ENCODE measurements at places on chromosomes 5 and 9.

DNA sequence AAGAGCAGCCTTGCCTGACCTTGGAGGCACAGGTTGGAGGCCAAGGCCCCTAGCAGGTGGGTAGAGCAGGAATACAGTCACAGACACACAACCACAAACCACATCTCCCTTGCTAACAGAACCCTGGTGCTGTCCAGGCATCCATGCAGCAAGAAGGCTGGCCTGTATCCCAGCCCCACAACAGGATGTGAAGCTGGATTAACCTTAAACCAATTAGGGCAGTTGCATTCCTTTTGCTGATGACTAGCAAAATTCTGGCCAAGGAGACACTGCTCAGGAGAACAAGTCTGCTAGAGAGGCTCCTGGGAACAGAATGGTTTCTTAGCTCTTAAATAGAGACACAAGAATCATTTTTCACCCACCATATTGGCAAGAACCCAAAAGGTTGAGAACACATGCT, 97.8 kb downstream of the C5orf15 start:
- DNase-seq = no peak

- no peak for DNase-seq
These were observed 20.6 kb upstream of the C5orf24 start for GRCh38 chr5:134825212-134825611.

- no peak for DNase-seq
These were observed 92.7 kb downstream of the HRH2 start for GRCh38 chr5:175750511-175750931.

DNA sequence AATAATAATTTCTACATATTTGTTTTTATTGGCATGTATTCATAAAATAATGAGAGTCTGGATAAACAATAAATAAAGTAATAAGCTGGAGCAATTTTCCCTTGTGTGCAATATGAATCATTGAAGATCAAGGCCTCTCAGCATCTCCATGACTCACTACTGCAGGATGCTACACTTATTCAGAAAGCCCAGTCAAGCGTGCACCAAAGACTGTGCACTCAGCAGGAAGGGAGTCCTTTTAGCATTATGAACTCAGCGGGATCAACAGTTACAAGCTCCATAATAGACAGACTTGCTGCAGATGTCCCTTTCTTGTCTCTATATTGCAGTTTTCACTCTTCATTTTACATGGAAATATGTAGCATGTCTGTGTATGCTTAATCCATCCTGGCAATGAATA, 485.3 kb downstream of the CDH9 start:
- DNase-seq = no peak

- no peak for DNase-seq
These were observed 7.5 kb downstream of the TSTD2 start for GRCh38 chr9:97625620-97626019.

- DNase-seq = no peak
These were observed 36.0 kb downstream of the PCDHGC5 start for GRCh38 chr5:141524604-141525597.

GRCh38 chr5:73464016-73464745, 15.6 kb upstream of the FOXD1 start:
- no peak for DNase-seq

DNA sequence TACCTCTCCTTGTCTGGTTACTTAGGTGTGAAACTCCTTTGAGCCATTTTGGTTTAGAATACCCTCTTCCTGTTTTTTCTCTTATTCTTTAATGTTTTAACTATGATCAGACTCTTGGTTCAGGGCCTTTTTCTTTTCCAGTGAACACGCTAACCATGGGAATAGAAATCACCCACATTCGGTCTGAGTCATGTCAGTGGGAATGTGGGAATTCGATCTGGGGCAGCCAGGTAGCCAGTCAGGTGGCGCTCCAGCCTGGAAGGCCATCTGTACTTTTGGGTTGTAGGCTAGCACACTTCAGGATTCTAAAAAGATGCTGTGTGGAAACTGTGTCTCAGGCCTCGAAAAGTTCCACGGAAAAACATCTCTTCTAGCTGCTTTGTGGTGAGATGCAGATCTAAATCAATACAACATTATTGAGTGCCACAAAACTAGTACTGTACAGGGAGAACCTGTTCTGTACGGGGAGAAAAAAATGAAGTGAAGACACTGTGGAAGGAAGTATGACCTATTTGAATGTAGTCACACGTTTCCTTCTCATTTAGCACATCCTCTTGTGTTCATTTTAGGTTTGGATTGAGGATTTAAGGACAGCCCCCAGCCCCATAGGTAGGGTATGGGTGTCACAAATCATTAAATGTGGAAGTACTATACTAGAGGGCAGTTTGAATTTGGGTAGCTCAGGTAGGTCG, 36.4 kb downstream of the SNX30 start:
- DNase-seq = no peak

- no peak for DNase-seq
These were observed 3.0 kb upstream of the C1QTNF3 start for GRCh38 chr5:34045996-34046395.

- no peak for DNase-seq
These were observed 138.9 kb downstream of the RASEF start for GRCh38 chr9:82923912-82924605.

DNA sequence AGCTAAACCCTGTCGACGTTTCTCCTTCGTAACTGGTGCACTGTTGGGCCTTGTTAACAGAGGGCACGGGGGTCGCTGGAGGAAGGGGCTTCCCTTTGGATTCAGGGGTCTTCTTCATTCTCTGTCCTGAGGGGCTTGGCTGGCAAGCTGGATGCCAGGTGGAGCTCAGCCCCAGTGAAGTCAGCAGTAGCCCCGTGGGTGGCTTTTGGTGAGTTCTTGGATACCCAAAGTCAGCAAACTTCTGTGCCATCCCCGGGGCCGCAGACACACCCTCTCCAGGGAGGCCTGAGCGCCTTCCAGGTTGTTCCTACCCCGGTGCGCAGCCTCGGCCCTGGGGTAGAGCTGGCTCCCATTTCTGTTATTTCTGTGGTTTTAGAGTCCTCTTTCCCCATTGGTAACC, 12.3 kb upstream of the OBP2A start:
- DNase-seq = no peak

DNA sequence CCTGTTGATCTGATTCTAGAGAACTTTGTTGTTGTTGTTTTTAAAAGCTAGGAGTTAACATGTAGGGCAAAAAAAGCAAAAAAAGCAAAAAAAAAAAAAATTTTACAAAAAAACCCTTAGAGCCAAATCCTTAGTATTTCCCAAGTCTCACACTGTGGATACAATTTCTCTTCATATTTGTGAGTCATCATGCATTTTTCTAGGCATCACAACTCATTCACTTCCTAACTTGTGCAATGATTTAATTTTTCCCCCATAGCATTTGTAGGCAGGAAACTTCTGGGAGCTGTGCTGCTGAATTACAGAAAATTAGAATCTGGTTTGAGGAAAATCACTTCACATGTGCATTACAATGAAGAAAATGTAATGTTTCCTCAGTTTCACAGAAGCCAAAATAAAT, 91.9 kb downstream of the MARCHF3 start:
- no peak for DNase-seq

DNA sequence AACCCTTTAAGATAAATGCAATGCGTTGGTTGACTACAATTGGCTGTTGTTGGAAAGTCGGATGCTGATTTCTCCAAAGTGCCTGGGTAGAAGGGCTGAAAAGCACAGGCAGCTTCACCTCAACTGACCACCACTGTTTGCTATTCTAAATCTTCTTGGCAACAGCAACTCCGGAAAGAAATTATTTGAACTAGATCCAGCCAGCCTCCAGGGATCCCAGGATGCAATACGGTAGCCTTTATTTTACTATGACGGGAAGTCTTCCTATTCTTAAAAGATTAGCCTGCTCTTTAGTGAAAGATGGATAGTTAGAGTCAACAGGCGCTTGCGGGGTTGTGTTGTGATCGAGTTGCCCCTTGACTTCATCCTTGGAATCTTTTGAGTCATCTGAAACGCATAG, 78.6 kb upstream of the KLF9 start:
- DNase-seq = no peak

DNA sequence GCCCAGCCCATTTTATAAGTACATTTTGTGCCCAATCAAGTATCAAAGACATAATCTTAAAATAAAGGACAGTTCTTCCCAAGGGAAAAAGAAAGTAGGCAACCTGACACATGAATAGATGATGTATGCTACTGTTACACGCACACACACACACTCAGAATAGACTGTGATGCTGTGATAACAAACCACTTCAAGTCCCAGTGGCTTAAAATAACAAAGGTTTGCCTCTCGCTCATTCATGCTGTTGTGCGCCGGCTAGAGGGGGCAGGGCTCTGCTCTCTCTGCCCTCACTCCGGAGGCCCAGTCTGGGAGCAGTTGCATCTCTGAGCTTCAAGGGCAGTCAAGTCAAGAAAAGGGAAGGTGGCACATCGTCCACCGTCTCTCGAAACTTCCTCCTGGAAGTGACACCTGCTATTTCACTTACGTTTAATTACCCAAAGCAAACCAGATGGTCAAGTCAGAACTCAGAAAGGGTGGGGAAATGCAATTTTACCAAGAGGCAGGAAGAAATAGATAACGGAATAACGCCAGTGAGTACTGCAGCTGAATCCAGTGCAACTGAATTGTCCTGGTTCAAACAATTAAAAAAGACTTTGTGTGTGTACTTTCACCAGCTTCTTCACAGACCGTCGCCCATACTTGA, 43.3 kb downstream of the ANKRD33B start:
- DNase-seq = no peak

DNA sequence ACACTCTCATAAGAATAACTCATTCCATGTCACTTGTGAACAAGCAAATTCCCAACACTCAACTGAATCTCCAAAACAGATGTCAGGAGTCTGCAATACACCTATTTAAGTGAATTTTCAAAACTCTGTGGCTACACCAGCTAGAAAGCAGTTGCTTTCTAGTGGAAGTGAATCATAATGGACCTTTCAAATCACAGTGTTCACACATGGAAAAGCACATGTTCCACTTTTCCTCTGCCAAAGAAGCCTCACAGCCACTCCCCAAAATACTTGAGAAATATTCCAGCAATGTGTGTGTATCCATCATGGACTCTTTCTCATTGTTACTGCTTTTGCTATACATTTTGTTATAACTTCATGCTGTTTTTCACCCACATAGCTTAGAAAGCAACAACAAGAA, 17.4 kb downstream of the MARCHF3 start:
- no peak for DNase-seq

GRCh38 chr9:30575218-30575617, 1809.2 kb upstream of the ACO1 start:
- DNase-seq = no peak

DNA sequence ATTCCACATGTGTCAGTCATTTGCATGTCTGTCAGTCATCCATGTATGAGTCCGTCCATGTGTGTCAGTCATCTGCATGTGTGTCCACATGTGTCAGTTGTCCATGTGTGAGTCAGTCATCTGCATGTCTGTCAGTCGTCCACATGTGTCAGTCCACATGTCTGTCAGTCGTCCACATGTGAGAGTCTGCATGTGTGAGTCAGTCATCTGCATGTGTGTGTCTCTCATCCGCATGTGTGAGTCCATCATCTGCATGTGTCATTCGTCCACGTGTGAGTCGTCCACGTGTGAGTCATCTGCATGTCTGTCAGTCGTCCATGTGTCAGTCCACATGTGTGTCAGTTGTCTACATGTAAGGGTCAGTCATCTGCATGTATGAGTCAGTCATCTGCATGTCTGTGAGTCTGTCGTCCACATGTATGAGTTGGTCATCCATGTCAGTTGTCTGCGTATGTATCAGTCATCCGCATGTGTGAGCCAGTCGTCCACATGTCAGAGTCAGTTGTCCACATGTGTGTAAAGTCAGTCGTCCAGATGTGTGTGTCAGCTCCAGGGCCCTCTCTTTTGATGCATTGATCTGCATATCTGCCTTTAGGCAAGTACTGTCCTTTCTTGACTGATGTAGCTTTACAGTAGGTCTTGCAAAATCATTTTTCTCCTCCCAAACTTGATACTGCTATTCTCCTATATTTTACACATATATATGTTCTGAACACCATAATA, 72.5 kb upstream of the CACNA1B start:
- DNase-seq = no peak

DNA sequence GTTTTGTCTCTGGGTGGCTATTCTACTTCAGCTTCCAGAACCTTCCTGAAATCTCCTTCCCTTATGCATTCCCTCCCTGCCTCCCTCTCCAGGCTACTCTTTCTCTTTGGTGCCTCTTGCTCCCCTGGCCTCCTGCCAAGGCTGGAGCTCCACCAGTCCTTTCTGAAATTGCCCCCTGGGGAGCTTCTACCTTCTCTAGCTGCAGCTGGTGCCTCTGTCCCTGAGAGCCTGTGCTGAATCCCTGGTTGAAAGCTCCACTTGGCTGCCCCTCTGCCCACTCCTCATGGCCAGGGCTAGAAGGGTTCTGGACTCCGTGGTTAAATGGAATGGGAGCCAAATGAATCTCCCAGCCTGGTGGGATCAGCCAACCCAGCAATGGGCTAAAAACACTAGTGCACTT, 80.1 kb downstream of the COL15A1 start:
- DNase-seq = no peak

DNA sequence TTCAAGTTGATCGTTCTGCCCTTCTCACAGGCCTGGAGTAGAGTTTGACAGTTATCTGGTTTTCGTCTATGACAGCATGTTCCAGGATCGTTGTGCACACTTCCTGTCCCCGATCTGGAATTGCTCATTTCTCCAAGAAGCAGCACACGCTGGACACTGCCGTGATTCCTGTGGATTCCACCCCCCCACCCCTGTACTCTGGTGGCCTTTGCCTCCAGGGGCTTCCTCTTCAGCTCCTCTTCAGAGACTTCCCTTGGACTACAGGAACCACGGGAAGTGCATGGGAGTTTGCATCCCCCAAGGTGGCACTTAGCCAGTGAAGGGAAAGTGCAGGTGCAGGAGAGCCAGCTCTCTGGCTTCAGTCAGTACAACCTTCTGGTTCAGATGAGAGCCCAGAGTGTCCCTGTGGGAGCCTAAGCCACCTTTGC, 160.7 kb downstream of the CACNA1B start:
- no peak for DNase-seq

DNA sequence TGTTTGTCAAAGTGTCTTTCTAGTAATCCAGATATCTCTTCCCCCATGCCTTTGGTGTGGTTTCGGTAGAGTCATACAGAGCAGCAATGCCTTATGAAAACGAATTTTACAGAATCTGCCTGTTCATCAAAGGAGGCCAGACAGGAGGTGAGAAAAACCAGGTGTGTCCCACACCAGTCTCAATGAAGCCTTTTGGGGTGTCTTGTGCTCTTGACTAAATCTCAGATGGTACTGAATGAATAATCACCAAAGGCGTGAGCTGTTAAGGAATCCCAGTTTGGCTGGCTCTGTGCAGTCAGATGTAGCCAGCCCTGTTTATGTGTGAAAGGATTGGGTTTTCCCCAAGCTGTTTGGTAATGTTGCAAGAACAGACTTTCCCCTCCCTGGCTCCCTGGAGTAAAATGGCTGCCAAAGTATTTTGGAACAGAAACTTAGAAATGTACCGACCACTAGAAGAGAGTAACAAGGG, 70.8 kb upstream of the CDKN2B start:
- no peak for DNase-seq

GRCh38 chr5:151139646-151140045, 17.9 kb downstream of the ANXA6 start:
- no peak for DNase-seq

DNA sequence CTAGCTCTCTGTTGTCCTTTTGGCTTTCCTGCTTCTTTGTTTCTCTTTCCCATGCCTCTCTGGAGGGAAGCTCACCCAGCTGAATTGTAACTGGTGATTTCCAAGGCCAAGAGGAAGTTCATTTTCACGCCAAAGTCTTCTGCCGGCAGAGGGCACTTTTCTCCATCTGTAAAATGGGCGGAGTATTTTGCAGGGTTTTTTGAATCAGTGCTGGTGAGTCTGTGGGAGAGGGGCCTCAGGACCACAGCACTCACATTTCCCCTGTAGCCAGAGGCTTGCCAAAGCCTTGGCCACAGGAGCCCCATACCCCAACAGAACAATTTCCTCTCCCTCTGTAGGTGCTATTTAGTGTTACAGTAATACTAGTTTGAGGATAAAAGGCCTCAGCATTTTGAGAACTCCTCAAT, 42.3 kb upstream of the MATR3 start:
- peak; percentile 55 for DNase-seq

Measured in GM12891 (cell line).